Activated naive CD4-positive, alpha-beta T cell treated with anti-CD3 and anti-CD28 coated beads for 36 hours (primary cell): ENCODE measurements at places on chromosomes 3 and 15. TPM values are rescaled to one million over a fixed set of nuclear protein-coding genes. Genes with fewer than 3 reads are reported as not detected.

CCK gene
- total RNA-seq, result not detected

MYZAP gene
- total RNA-seq, result 0.38 TPM

DNA sequence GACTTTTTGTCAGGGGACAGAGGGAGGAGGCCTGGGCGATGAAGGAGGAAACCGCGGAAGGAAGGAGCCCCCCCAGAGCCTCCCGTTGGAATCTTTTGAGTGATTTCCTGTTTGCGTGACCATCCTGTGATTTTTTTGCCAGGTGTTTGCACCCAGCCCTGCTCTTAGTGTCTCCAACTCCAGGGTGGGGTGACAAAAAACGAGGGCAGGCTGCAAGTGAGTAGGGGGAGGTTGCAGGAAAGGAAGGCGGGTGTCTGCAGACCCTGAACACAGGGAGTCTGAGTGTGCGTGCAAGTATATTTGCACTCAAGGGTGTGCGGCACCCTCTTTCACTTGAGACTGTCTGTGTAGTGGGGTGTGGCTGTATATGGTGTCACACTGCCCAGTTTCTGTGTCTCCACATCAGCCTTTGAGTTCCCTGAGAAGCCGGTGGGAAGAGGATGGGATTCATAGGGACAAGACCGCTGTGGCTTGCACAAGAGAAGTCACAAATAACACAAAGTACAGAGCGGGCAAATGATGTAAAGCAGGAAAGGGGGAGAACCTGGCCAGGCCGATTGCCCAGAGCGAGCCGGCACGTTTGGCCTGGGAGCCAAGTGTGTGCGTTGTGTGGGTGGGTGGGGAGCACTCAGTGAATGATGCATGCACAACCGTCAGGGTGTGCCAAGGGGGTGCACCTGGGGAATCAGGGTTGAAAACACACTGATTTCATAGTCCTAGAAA, 6.6 kb downstream of the ISLR2 start:
- no peak for DNase-seq

DNA sequence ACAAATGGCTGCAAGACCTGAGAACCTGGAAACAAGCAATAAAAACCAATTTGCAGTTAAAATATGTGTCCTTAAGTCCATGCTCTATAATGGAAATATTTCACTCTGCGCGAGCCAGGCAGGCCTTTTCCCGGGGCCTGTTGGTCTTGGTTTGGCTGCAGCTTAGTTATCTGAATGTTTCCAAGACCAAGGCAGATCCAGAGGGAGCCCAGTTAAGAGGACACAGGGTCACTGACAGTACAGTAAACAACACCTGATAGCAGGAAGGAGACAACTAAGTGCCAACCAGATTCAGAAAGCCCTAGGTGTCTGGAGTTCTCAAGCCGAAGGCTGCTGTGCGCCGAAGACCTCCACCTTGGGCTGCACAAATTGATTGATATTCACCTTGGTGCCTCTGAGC, 32.8 kb downstream of the THSD4 start:
- DNase-seq, result no peak

DNA sequence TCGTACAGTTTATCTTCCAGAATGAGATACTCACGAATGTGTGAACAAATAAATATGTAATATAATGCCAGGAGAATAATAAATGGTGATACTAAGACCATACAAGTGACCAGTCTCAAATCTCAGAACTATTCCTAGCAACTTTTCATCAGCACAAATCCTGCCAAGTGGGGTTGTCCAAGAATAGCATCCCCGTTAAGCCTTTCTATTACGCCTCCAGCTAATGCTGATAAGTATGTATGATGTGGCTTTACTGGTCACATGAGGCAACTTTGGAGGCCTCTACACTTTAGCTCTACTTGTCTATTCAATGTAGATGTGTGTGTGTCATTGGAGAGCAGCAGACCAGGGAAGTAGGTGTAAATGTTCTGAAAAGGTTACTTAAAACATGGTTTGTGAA, 129.5 kb downstream of the KCNMB2 start:
- no peak for DNase-seq

MLF1 gene
- 1.6 TPM for total RNA-seq

GRCh38 chr3:139636511-139636910, 41.3 kb downstream of the NMNAT3 start:
- no peak for DNase-seq

DNA sequence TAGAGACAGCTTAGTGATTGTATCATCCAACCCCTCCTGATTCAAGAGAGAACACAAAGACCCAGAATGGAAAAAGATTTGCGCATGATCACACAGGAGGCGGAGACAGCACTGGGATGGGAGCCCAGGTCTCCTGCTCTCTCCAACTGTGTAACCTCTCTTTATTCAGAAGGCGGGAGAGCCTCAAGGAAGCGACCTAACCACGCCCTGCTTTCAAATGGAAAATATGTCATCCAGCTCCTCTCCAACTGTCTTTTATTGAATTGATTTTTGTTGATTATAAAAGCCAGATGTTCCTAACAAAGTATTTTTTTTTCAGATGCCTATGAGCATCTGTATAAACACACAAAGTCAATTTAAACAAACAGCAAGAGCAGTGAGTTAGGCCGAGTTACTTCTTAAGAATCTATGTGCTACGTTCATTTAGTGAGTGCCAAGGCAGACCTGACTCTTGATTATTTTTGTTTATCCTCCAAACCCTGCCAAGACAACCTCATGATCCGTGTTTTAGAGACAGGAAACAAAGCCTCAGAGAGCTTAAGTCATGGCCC, 74.5 kb downstream of the BFSP2 start:
- DNase-seq, result no peak

DNA sequence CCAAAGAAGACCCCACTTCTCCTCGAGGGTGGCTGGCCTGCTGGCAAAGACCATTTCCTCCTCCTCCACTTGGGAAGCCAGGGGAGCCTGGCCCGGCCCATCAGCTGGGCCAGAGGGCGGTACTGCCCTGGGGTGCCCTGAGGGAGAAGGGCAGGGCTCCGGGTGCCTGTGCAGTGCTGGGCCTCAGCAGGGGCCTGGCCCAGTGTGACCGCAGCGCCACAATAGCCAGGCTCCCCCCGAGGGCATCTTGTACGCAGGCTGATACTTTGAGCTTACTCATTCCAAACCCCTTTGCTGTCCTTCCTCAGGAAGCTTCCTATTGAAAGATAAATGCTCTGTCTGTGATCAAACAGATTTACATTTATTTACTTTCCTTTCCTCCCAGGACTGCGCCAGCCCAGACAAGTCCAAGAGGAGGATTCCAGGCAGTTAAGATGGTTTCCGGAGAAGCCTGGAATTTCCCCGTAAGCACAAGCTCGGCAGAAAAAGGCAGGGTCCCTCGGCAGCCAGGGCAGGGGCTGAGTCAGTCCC, 240.1 kb downstream of the XXYLT1 start:
- DNase-seq, result no peak

DNA sequence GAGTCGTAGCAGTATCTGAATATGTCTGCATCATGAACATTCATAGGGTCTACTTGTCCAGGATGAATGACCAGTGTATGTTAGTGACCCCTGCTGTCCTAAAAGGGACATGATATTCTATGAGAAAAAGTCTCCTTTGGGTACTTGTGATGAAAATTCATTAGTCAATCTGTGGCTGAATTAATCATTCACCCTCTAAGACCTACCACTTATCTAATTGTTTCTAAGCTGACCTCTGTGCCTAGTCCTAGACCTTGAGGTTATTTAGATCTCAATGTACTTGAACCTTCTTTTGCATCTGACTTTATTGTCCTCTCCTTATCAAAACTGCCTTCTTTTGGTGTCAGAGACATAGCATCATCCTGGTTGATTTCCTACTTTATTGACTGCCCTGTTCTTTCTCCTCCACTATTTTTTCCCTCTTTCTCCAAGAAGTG, 799.3 kb downstream of the DIPK2A start:
- DNase-seq, result no peak

GRCh38 chr3:129683201-129683600, 76.7 kb upstream of the PLXND1 start:
- DNase-seq, result no peak

GRCh38 chr3:193701953-193702635, 109.1 kb downstream of the OPA1 start:
- no peak for DNase-seq

GPR156 gene
- not detected for total RNA-seq

ZBED2 gene
- total RNA-seq, result 394 TPM
